Ascending aorta (tissue), 2 donors: ENCODE measurements at places on chromosomes 12 and 14. TPM values are rescaled to one million over a fixed set of nuclear protein-coding genes. Genes with fewer than 3 reads are reported as not detected.
A peak's percentile ranks its signal among the peaks of the same experiment; 100 is the strongest.

DNA sequence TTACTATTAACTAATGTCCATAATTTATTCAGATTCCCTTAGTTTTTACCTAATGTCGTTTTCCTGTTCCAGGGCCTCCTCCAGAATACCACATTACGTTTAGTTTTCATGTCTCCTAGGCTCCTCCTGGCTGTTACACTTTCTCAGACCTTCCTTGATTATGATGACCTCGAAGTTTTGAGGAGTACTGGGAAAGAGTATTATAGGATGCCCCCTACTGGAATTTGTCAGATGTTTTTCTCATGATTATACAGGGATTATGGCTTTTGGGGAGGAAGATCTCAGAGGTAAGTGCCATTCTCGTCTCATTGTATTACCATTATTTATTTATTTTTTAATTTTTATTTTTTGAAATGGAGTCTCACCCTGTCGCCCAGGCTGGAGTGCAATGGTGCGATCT, 17.7 kb upstream of the C1S start:
- H3K27ac ChIP-seq: no peak overlapping the region
- no peaks in the 10 kb centered on the region for H3K4me1 ChIP-seq
- no peaks in the 10 kb centered on the region for H3K27me3 ChIP-seq
- no peak for DNase-seq

DNA sequence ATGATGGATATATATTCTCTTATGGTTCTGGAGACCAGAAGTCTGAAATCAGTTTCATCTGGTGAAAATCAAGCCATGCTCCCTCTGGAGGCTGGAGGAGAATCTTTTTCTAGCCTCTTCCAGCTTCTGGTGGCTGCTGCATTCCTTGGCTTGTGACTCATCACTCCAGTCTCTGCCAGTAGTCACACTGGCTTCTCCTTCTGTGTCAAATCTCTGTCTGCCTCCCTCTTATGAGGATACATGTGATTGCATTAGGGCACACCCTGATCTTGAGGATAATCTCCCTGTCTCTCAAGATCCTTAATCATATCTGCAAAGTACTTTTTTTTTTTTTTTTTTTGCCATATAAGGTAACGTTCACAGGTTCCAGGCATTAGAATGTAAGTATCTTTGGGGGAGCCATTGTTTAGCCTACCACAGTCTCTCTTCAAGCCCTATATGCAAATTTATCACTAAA, 17.7 kb downstream of the DNAL1 start:
- H3K4me3 ChIP-seq: no peak overlapping the region
- H3K27me3 ChIP-seq: no peaks in the 10 kb centered on the region
- peak; percentile 70 for DNase-seq
- H3K27ac ChIP-seq: no peak overlapping the region

The KRT6A gene
- 3.4 TPM for total RNA-seq

- no peak overlapping the region for H3K4me3 ChIP-seq
- DNase-seq: no peak
- no peak overlapping the region for H3K27ac ChIP-seq
- H3K36me3 ChIP-seq: no peaks in the 10 kb centered on the region
- H3K4me1 ChIP-seq: no peaks in the 10 kb centered on the region
These were observed 75.9 kb downstream of the BMP4 start for GRCh38 chr14:53880761-53881160.

DNA sequence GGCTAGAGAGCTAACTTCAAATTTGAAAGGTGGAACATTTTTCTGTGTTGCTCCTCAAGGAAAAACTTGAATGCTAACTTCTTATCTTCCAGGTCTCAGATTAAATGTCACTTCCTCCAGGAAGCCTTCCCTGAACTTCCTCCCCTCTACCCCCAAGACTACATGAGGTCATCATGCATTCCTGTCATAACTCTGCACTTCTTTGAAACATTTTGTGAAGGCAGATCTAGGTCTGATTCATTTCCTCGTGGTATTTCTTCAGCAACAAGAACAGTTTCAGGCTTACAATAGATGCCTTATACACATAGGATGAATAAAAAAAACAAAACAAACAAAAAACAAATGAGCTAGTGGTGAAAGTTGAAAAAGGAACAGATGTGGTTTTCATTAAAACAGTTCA, 97.1 kb upstream of the SRRM4 start:
- DNase-seq: no peak
- no peak overlapping the region for H3K4me3 ChIP-seq
- H3K4me1 ChIP-seq: no peaks in the 10 kb centered on the region

The AREL1 gene
- total RNA-seq: 17.9 TPM

DNA sequence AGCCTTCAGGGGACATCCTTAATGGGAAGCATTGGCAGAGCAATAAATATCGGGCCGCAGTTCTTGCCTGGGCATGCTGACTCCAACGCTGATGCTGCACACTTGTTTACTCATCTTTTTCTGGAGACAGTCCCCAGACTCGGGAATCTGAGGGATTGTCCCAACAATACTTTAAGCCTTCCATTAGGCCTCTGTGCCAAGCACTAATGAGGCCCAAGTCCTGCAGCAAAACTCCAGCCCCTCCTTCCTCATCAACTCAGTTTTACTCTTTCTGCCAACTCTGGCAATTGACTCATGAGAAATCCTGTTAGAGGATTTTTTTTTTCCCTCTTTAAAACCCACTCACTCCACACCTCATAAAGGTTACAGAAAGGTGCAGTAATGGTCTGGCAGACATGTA, 233.4 kb upstream of the PELI2 start:
- no peaks in the 10 kb centered on the region for H3K27me3 ChIP-seq
- H3K27ac ChIP-seq: no peak overlapping the region
- H3K4me1 ChIP-seq: no peaks in the 10 kb centered on the region
- no peak overlapping the region for H3K4me3 ChIP-seq
- no peak for DNase-seq

- H3K4me1 ChIP-seq: no peaks in the 10 kb centered on the region
- DNase-seq: no peak
- no peak overlapping the region for H3K4me3 ChIP-seq
- H3K27me3 ChIP-seq: no peaks in the 10 kb centered on the region
- H3K36me3 ChIP-seq: no peaks in the 10 kb centered on the region
These were observed 28.2 kb downstream of the RPS6KA5 start for GRCh38 chr14:91032248-91032647.

DNA sequence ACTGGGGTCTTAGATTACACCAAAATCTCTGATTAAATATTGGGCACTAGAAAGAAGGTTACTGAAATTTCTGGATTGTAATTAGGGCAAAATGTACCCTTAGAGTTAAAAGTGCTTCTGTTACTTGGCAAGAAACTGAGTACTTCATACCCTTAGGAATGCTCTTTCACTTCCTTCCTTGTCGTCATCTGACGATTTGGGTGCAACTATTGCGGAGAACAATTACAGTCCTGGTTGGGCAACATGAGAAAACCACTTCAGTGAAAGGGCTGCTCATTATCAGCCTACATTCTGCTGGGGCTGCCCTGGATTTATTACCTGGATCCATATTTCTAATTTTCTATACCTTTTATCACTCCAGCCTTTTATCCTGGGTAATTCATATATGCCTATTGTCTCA, 348.5 kb upstream of the MDGA2 start:
- DNase-seq: no peak
- no peaks in the 10 kb centered on the region for H3K27me3 ChIP-seq
- no peak overlapping the region for H3K27ac ChIP-seq
- H3K4me3 ChIP-seq: no peak overlapping the region
- H3K4me1 ChIP-seq: no peaks in the 10 kb centered on the region

DNA sequence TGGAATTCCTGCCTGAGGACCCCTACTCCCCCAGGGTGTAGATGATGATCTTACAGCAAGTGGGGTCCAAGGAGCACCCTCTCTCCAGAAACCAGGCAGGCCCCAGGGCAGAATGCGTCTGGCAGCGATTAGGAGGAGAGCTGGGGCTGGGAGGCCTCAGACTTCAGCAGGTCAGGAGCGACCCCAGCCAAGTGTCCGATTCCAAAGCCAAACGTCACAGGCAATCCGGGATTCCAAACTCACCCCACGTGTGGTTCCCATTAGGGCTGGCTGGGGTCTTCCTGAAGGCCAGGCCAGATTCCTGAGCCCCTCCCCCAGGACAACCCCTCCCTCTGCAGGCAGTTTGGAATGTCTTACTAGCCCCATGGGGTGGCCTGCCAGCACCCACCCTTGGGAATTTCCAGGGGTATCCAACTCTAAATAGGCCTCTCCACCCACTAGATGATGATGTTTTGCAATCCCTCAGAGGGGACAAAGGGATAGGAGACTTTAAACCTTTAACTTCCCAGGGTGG, 17.3 kb upstream of the FIGNL2 start:
- no peak overlapping the region for H3K4me3 ChIP-seq
- no peak overlapping the region for H3K27ac ChIP-seq
- peaks cover 7% of the 10 kb centered on the region for H3K27me3 ChIP-seq
- DNase-seq: no peak
- no peaks in the 10 kb centered on the region for H3K36me3 ChIP-seq
- H3K4me1 ChIP-seq: peaks cover 14% of the 10 kb centered on the region

The TMEM132C gene
- total RNA-seq: 0.96 TPM

GRCh38 chr14:33800735-33801163, 150.1 kb downstream of the EGLN3 start:
- H3K27ac ChIP-seq: no peak overlapping the region
- H3K36me3 ChIP-seq: no peaks in the 10 kb centered on the region
- no peak for DNase-seq
- no peaks in the 10 kb centered on the region for H3K4me1 ChIP-seq

The ENDOU gene
- total RNA-seq: not detected

GRCh38 chr12:96359328-96359727, 40.9 kb downstream of the CDK17 start:
- no peaks in the 10 kb centered on the region for H3K36me3 ChIP-seq
- H3K27me3 ChIP-seq: no peaks in the 10 kb centered on the region
- DNase-seq: no peak

The ATP2A2 gene
- total RNA-seq: 185 TPM

- DNase-seq: no peak
- H3K27ac ChIP-seq: no peak overlapping the region
- peaks cover 9% of the 10 kb centered on the region for H3K4me1 ChIP-seq
- no peaks in the 10 kb centered on the region for H3K36me3 ChIP-seq
- H3K27me3 ChIP-seq: peaks cover 57% of the 10 kb centered on the region
These were observed 3.1 kb downstream of the HOXC13 start for GRCh38 chr12:53941750-53942149.

- H3K36me3 ChIP-seq: peaks cover 9% of the 10 kb centered on the region
- H3K27ac ChIP-seq: peak overlapping the region; percentile 96
- H3K4me1 ChIP-seq: peaks cover 45% of the 10 kb centered on the region
These were observed 9.2 kb downstream of the RARG start for GRCh38 chr12:53222806-53223261.

DNA sequence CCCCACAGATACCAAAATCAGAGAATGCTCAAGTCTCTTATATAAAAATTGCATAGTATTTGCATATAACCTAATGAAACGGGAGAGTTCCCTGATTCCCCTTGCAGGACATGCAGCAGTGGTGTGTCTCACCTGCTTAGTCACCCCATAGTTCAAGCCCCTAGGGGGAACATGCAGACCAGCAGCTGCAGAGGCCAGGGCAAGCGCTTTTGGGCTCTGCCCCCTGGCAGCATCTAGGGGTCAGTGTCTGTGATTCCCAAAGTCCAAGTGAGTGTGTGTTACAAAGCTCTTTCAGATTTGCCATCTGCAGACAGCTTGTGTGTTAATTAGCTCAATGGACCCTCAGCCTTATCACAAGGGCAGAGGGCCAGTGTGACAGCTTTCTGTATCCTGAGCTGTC, 110.1 kb downstream of the DNAI7 start:
- no peak for DNase-seq
- H3K4me1 ChIP-seq: no peaks in the 10 kb centered on the region
- no peak overlapping the region for H3K27ac ChIP-seq

- no peaks in the 10 kb centered on the region for H3K36me3 ChIP-seq
- H3K27me3 ChIP-seq: no peaks in the 10 kb centered on the region
- H3K4me3 ChIP-seq: no peak overlapping the region
- no peaks in the 10 kb centered on the region for H3K4me1 ChIP-seq
- no peak for DNase-seq
- no peak overlapping the region for H3K27ac ChIP-seq
These were observed 11.3 kb downstream of the GNPTAB start for GRCh38 chr12:101819467-101819866.

The RIPK3 gene
- total RNA-seq: 2.3 TPM

DNA sequence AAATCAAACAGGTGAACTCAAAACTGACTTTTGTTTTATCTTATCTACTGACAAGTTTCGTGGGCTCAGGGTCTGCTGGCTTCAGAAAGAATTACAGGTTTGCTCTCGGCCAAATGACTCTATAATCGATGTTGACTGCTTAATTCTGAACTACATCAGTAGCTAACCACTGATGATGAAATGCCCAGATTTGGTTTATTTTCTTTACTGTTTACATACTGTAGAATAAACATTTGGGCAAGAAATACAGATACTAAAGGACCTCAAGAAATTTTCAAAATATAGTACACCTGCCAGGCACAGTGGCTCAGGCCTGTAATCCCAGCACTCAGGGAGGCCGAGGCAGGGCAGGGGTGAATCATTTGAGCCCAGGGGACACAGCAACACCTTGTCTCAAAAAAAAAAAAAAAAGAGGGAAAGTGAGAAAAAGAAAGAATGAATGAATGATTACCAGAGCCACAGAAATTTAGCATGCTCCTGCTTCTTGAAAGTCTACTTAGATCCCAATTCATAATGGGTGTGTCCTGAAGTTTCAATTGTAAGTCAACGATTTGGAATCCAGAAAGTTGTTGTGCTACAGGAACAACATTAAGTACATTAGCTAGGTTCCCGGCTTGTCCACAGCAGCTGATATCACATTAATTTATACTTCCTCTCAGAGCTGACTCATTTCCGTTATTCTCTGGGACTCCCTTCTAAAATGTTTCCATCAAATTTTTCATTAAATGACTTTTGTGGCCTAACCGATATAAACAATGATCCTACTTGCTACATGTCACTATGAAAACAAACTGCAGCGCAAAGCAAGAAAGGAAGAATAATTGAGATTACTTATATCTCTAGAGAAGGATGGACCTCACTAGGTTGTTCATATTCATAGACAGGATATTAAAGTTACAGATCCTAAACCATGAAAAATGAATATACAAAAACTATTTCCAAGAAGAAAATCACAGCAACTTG, 134.3 kb downstream of the MED13L start:
- no peaks in the 10 kb centered on the region for H3K36me3 ChIP-seq
- no peak for DNase-seq
- peak overlapping the region; percentile 65 for H3K27ac ChIP-seq
- no peaks in the 10 kb centered on the region for H3K27me3 ChIP-seq

The ASPG gene
- not detected for total RNA-seq

The TTC7B gene
- total RNA-seq: 18.5 TPM

- no peaks in the 10 kb centered on the region for H3K36me3 ChIP-seq
- no peak overlapping the region for H3K27ac ChIP-seq
- no peak overlapping the region for H3K4me3 ChIP-seq
- no peaks in the 10 kb centered on the region for H3K4me1 ChIP-seq
These were observed 750.5 kb upstream of the TMEM132C start for GRCh38 chr12:127516467-127516866.

DNA sequence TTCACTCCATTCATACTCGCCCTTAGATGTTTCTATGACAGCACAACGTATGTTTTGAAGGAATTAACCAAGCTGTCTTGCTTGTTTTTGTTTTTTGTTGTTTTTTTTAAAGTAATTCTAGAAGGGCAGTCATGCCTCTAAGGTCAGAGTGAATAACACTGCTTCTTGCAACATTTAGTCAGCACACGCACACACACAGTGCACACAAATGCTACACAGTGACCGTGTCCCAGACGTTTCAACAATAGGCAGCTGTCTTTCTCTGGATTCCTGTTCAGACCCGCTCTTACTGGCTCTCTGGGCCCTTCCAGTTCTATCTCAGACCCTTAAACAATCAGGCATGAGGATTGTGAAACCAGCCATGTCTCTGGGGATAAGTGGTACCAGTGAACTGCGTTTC, 351.0 kb upstream of the FKBP4 start:
- H3K4me3 ChIP-seq: no peak overlapping the region
- H3K36me3 ChIP-seq: no peaks in the 10 kb centered on the region
- no peaks in the 10 kb centered on the region for H3K4me1 ChIP-seq
- H3K27ac ChIP-seq: no peak overlapping the region
- no peak for DNase-seq
